Tongue (tissue), 3 donors: ENCODE measurements at places on chromosomes 16 and 17. TPM values are rescaled to one million over a fixed set of nuclear protein-coding genes. Genes with fewer than 3 reads are reported as not detected.

- peak; percentile 96 for DNase-seq
Measured at GRCh38 chr17:37358830-37359681, 16.7 kb upstream of the C17orf78 start.

- DNase-seq, result no peak
Measured at GRCh38 chr17:40203131-40203530, 16.0 kb upstream of the WIPF2 start.

- DNase-seq, result no peak
Measured at GRCh38 chr16:15855704-15856003, 1.2 kb downstream of the MYH11 start.

GRCh38 chr17:13931111-13931526 lies 138.2 kb upstream of the COX10 start:
- DNase-seq, result peak; percentile 71

DNA sequence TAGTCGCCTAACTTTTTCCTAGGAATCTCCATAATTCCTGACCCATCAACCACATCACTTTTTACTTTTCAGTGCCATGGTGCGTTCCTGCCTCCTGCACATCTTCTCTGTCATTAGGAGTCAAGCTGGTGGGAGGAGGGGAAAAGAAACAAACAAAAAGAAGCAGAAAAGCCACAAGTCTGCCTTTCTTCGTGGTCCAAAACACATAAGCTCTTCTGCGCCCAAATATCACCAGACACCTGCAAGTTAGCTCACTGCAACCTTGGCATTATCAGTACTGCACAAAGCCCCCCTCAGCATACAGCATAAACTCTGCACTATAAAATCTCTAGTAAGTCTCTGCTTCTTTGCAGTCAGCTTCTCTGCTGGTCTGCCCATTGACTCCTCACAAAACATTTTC lies 295.3 kb downstream of the HS3ST3B1 start:
- DNase-seq, result no peak

The PABPN1L gene
- not detected for total RNA-seq

GRCh38 chr16:50021544-50021943 lies 3.5 kb upstream of the CNEP1R1 start:
- no peak for DNase-seq

- DNase-seq, result no peak
Measured at GRCh38 chr17:65169691-65170090, 32.5 kb downstream of the RGS9 start.

DNA sequence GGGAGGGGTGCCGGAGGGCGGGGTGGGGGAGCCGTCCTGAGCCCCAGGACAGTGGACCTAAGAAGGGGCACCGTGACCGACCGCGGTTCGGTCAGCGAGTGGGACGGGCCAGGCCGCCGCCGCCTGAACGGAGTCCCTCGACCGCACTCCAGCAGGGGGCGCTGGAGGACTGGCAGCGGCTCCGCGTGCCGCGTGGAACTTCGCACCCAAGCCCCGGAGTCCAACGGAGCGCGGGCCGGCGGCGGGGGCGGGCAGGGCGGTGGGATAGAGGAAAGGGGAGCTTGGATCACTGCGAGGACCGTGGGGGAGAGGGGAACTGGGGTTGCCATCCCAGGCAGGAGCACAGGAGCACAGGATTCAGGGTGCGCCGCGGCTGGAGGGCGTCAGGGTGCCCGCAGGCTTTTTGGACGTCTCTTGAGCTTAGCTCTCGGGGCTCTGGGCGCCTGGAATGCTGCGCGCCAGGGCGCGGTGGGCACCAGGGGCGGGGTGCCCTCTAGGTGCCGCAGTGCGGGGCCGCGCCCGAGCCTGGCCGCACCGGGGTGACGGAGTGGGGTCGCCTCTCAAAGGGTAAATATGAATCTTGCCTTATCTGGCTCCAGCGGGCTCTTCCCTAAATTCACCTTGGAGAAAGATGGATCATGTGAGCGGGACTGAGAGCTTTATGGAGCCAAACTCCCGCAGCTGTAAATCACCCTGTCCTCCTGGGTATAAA lies 379 bp upstream of the OTOP2 start:
- peak; percentile 52 for DNase-seq

The TEKT1 gene
- total RNA-seq, result not detected

- no peak for DNase-seq
Measured at GRCh38 chr16:27811881-27812280, 251.6 kb downstream of the GSG1L start.

The CCL1 gene
- total RNA-seq, result not detected

DNA sequence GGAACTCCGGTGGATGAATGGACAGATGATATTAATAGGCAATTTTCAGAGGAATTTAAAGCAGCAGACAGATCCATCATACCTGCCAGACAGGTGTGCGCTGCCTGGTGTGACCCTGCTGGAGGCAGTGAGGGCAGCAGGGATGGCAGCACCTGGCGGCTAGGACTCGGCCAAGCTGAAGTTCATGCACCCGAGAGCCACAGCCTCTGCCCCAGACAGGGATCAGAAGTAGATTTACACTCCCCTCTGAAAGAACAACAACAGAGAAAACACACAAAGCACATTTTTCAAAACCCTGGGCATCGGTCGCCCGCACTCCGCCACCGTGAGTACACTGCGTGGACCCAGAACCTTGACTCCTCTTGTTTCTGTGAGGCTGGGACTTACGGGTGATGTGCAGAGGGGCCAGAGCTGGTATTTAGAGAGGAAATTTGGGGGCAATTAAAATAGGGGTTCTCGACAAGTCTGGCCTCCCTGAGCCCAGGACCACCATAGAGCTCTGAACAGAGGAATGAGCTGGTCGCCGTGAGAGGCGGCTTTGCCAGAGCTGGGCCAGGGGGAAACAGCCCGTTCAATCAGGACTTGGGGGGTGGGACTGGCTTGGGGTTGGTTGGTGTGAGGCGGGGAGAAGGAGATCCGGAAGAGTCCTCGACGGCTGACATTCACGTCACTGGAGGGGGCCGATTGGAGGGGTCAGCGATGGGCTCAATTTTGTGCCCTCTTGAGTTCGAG lies 101.0 kb downstream of the METRNL start:
- DNase-seq, result no peak

DNA sequence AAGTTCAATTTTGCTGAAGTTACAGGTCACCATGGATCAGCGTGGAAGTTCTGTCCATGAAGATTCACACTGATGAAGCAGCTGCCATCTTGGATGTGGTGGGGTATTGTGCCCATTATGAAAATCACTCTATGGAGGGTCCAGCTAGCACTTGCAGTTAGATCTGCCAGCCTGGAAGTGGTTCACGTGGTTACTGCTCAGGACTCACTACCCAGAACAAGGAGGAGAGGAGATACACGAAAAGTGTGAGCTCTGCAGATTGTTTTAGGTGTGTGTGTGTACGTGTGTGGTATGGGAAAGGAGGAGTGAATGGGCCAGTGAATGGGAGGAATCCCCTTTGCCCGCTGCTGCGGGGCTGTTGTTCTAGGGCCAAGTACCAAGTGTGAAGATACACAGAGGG lies 333.4 kb downstream of the MAF start:
- no peak for DNase-seq

The SDR42E1 gene
- 7.9 TPM for total RNA-seq

The PAM16 gene
- 16.9 TPM for total RNA-seq

DNA sequence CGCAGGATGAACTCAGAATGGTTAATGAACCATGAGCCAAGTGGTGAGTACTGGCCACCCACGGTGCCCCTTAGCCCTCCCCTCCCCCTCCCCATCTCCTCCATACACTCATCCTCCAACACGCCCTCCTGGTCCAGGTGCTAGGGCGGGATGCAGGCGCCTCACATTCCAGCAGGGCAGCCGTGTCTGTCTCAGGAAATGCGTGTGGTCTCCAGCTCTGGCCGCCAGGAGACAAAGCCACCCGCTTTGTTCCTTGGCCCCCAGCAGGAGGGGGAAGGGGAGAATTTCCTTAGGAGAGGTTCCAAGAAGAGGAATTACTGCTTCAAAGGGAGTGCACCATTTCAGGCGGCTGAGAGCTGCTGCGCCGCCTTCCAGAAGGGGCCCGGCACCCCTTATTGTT lies 29.7 kb upstream of the RMI2 start:
- peak; percentile 61 for DNase-seq

The KREMEN2 gene
- 5.6 TPM for total RNA-seq

DNA sequence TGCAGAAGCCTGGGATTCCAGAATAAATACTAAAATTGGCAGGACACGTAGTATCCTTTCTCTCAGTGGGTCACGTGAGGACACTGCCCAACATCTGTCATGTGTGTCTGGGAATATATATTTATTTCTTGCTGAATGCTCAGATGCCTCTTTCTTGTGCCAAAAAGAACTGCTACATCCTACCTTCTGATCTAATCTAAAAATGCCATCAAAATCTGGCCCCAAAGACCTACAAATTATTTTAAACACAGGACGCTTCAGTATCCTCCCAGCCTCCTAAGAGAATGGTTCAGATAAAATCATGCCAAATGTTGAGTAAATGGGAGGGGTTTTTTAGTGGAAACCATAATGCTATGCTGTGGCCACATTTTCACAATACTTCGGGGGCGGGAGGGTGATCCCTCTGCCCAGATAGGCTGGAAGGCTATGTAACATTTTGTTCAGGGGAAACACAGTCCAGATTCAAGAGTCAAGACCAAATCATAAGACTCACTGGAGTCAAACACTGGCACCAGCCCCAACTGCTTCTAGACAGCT lies 22.9 kb upstream of the CORO6 start:
- peak; percentile 75 for DNase-seq

DNA sequence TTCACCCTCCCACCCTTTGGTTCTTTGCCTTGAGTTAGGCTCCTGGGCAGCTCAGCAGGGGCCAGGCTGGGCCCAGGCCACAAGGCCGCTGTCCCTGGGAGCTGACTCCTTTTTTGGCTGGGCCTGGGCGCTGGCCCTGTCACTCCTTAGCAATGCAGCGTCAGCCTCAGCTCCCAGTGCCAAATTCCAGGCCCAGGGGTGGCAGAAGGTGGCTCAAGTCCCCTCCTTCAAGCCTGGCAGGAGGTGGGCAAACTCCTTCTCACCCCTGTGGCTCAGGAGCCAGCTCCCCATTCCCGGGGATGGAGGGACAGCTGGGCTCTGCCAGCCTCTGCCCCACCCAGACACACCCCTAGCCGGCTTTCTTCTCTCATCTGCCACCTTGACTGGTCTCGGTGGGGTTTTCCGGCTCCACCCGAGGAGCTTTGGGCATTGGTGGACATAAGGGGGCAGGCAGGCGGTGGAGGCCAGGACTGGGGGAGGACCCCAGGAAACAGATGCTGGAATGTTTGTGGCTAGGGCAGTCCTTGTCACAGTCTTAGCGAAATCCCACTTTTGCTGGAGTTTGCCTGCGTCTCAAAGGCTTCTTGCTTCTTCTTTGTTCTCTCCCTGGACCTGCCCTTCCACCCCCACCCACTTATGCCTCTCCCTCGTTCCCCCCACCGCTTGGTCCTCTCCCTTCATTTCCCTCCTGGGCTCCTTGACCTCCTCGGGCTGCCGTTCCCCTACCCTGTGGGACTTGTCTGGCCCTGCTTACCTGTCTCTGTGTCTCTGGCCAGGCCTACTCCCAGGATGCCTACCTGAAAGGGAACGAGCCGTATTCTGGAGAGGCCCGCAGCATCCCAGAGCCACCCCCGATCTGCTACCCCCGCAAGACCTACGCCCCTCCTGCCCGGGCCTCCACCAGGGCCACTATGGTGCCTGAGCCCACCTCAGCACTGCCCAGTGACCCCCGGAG lies 37.4 kb downstream of the ARHGAP23 start:
- peak; percentile 63 for DNase-seq

DNA sequence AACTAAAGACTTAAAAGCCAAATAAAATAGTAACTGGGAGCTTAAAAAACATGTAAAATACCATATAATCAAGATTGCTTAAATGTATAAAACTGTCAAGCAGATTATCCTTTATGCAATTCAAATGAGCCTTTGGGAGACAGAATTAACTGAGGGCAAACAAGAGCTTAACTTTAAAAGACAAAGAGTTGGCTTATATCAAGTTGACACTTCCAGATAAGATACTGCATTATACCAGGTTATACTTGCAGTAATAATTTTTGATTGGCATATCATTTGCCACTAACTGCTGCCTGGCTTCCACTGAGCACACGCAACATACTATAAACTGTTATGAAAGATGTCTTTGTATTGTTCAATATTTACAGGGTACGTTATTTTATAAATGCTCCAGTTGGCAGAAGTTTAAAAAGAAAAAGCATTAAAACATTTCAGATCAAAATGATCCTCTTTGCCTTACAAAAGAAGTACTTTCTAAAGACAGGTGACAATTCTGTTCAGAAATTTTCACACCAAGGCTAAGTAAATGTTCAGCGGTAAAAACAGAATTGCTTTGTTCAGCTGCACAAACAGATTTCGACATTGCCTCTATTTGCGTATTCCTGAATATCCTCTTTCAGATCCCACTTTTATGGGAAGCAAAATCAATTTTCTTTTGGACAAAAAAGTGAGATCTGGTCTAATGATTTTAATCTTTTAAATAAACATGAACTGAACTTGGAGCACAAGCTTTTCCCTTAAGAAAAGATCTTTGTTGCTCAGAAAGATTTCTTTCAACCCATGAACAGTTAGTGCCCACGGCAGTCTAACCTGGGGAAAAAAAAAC lies 50.7 kb downstream of the TOX3 start:
- DNase-seq, result peak; percentile 36

DNA sequence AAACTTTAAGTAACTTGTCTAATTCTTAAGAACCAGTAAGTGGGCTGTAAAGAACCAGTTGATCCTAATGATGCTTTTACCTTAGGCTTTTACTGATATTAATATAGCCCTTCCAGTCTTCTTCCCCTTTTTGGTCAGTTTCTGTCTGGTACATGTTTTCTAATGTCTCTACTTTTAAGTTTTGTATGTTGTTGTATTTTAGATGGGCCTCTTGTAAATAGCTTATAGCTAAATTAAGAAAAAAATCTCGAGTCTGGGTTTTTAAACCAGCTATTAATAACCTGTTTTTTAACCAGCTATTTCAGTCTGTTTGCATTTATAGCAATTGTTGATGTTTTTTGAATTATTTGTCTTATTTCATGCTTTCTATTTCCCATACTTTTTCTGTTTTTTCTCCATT lies 79.0 kb downstream of the PITPNC1 start:
- DNase-seq, result no peak

DNA sequence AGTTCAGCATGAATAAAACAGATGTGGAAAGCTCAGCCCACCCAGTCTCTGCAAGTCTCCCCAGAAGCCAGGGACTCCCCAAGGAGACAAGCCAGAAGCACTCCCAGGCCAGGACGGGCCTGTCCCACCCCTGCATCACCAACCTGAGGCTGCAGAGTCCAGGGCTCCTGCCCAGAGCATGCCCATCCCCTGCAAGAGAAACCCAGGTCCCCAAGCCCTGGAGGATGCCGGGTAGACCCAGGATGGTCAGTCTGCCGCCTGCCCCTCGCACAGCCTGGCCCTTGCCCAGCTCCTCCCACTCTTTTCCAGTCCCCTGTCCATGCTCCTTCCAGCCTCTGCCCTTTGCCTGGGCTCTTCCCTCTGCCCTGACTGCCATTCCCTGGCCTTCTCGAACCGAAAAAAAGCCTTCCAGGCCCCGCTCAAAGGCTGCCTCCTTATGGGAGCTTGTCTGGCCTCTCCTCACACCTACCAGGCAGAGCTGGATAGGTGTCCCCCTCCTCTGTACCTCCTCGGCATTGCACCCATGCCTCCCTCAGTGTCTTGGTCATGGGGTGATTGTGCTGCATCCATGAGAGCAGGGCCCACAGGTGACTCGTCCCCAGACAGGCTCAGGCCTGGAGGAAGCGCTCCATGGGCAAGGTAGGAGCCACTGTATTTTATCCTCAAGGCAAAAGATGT lies 44.8 kb downstream of the BEAN1 start:
- DNase-seq, result no peak

GRCh38 chr17:43810823-43811222 lies 22.1 kb downstream of the MPP3 start:
- no peak for DNase-seq

The ASPA gene
- total RNA-seq, result 4.4 TPM
